ENCODE measurements at places on chromosomes 4 and X.
A peak's percentile ranks its signal among the peaks of the same experiment; 100 is the strongest.

DNA sequence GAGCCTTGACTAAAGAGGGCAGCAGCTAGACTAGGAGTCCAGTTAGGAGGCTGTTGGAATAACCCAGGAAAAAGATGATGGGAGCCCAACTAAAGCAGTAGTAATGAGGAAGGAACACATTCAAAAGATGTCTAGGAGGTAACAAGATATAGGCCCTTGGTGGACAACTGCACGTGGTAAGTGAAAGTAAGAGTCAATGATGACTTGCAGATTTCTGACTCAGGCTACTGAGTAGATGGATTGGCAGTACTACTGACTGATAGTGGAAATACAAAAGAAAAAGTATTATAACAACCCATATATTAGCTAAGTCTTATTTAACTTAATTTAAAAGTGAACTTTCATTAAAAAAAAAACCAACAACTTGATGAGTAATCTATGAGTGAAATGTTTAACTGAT is 74.0 kb downstream of the PAK3 start:
- H3K36me3 ChIP-seq: no peaks in the 10 kb centered on the region
- H3K4me1 ChIP-seq: no peaks in the 10 kb centered on the region
- no peaks in the 10 kb centered on the region for H3K27me3 ChIP-seq
- H3K4me3 ChIP-seq: no peak overlapping the region
- no peak for DNase-seq

DNA sequence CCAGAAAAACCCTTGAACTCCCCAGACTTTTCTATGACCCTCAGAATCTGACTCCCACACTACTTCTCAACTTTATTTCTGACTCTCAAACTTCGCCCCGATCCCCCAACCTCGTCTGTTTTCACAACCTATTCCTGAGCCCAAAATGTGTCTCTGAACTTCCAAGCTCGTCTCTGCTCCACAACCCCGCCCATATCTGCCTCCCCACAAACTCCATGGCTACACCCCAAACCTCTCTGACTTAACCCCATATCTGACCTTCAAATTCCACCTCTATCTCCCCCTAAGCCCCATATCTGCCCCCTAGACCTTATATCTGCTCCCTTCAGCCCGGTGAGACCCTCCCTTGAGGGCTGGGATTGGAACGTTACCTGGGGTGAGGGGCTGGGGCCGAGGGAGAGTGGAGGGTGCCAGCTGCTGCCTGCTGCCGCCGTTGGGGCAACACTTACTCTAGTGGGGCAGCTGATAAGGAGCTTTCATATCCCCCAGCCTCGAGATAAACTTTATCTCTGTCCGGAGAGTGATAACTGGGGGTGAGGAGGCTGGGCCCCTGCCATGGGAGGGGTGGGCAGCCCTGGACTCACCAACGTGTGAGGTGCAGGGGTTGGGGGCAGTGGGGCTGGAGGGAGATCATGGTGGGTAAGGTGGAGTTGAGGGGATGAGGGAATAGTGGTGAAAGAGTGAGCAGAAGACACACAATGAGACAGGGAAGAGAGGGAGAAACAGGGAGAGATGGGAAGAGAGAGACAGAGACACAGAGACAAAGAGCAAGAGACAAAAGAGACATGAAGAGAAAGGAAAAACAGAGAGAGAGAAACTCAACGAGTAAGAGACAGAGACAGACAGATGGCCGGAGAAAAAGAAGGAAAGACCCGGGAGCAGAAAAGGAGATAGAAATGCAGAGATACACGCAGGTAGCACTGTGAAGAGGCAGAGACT is 1.4 kb downstream of the GATA1 start:
- H3K36me3 ChIP-seq: no peaks in the 10 kb centered on the region
- no peak overlapping the region for H3K27ac ChIP-seq
- no peaks in the 10 kb centered on the region for H3K27me3 ChIP-seq
- H3K4me1 ChIP-seq: no peaks in the 10 kb centered on the region

DNA sequence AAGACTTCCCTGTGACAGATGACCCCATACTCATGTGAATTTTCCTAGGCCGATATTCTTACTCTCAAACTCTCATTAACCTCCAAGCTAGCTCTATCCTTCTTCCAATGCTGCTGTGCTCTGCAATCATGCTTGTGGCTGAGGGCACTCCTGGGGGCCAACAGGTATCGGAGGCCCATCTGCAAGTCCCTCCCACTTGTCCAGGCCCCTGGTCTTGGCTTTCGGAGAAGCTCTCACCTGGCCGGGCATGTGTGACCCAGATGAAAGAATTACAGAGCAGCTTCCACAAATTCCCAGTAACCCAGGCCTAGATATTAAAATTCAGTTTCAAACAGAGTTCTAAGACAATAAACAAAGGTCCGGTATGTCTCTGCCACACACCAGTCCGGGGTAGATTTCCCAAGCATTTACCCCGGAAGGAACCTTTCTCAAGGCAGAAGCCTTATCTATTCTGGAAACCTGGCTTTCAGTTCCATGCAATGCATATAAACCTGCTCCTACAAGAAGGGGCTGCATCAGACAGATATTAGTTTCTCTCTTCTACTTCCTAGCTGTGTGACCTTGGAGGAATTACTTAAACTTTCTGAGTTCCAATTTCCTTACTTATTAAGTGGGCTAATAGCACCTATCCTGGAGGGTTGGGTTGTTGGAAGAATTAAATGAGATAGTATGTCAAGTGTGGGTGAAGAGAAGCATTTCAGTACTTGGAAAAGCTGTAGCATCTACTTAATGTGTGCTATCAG is 270.8 kb downstream of the PTTG2 start:
- no peaks in the 10 kb centered on the region for H3K36me3 ChIP-seq
- no peaks in the 10 kb centered on the region for H3K27me3 ChIP-seq
- no peak overlapping the region for H3K27ac ChIP-seq
- H3K4me1 ChIP-seq: no peaks in the 10 kb centered on the region

GRCh38 chr4:161519611-161520010 is 644.2 kb downstream of the FSTL5 start:
- H3K27ac ChIP-seq: no peak overlapping the region
- no peak for DNase-seq
- H3K4me1 ChIP-seq: no peaks in the 10 kb centered on the region
- no peak overlapping the region for H3K4me3 ChIP-seq
- no peaks in the 10 kb centered on the region for H3K36me3 ChIP-seq

- H3K27me3 ChIP-seq: no peaks in the 10 kb centered on the region
- no peaks in the 10 kb centered on the region for H3K4me1 ChIP-seq
- H3K36me3 ChIP-seq: no peaks in the 10 kb centered on the region
- no peak overlapping the region for H3K27ac ChIP-seq
- no peak overlapping the region for H3K4me3 ChIP-seq
Measured at GRCh38 chrX:52410439-52411394, 41.9 kb downstream of the XAGE2 start.

- no peaks in the 10 kb centered on the region for H3K27me3 ChIP-seq
- H3K4me1 ChIP-seq: peaks cover 4% of the 10 kb centered on the region
- peak; percentile 34 for DNase-seq
Measured at GRCh38 chr4:16608123-16608522, 290.3 kb downstream of the LDB2 start.

DNA sequence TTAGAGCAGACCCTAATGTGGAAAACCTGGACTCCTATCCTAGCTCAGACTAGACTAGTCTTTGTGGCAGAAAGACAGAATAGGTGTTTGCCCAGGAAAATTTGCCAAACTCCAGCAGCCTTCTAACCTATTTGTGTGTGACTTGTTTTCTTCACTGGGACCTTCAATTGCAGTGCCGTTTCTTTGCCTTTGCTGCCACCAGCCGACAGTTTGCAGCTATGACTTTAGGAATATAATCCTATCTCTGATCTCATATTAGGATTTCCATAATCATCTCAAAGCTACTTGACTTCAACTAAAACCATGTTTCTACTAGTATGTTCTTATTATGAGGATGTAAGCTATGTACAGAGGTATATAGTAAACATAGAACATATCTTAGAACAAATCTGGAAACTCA is 60.2 kb upstream of the PGAM4 start:
- no peaks in the 10 kb centered on the region for H3K36me3 ChIP-seq
- DNase-seq: peak; percentile 32
- no peak overlapping the region for H3K4me3 ChIP-seq
- H3K27me3 ChIP-seq: no peaks in the 10 kb centered on the region
- no peaks in the 10 kb centered on the region for H3K4me1 ChIP-seq
- H3K27ac ChIP-seq: no peak overlapping the region

DNA sequence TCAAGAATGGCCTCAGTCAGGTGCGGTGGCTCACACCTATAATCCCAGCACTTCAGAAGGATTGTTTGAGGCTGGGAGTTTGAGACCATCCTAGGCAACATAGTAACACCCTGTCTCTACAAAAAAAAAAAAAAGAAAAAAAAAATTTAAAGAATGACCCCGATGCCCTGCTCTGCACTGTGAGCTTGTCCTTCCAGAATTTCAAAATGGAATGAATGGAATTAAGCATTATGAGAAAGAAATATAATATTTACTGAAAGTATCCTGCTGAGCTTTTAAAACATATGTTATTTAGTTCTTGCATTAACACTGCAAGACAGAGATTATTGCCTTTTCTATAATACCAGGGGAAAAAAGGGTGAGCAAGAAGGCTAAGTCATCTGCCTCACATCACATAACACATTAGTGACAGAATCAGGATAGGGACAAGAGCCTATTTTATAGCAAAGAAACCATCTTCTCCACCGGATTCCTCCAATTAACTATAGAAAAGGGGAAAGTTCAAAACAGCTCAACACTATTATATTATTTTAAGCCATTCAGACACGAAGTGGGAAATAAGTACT is 41.9 kb upstream of the GAB1 start:
- H3K27ac ChIP-seq: no peak overlapping the region
- no peaks in the 10 kb centered on the region for H3K36me3 ChIP-seq
- no peaks in the 10 kb centered on the region for H3K4me1 ChIP-seq
- no peak overlapping the region for H3K4me3 ChIP-seq

DNA sequence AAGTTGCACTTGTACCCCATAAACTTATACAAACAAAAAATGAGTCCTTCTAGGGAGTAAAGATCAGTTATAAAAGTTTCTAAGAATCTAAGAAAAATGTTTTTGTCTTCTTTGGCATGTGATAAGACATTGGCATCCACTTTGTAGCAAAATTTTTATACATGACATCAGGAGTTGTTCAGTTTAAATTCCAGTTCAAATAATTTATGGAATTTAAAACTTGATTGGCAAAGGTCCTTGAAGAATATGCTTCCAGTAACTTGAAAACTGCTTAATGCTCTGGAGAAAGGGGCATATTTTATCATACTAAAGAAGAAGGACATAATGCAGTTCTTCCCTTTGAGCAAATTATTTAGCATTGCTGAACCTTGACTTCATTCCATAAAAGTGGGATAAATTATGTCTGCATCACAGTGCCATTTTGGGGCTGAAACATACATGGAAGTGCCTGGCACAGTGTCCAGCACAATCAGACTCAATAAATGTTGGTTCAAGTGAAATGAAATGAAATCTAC is 163.3 kb upstream of the IL15 start:
- no peak for DNase-seq
- no peak overlapping the region for H3K27ac ChIP-seq

DNA sequence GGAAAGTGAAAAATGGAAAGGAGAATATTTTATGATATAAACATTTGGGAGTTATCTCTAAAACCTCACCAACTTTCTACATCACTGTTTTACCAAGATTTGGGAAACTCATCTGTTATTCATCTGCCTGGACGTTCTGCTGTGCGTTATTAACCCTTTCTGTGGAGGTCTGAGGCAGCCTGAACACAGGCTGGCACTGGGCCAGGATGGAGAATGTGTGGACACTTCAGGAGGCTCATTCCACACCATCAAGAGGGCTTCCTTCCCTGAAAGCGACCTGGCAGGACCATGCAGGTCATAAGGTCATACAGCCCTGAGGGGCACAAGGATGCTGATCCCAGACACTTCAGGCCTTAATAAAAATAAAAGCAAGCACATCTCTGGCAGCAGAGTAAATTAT is 31.2 kb upstream of the TMEM184C start:
- no peaks in the 10 kb centered on the region for H3K36me3 ChIP-seq
- no peaks in the 10 kb centered on the region for H3K4me1 ChIP-seq
- DNase-seq: no peak
- H3K27me3 ChIP-seq: no peaks in the 10 kb centered on the region
- no peak overlapping the region for H3K4me3 ChIP-seq

DNA sequence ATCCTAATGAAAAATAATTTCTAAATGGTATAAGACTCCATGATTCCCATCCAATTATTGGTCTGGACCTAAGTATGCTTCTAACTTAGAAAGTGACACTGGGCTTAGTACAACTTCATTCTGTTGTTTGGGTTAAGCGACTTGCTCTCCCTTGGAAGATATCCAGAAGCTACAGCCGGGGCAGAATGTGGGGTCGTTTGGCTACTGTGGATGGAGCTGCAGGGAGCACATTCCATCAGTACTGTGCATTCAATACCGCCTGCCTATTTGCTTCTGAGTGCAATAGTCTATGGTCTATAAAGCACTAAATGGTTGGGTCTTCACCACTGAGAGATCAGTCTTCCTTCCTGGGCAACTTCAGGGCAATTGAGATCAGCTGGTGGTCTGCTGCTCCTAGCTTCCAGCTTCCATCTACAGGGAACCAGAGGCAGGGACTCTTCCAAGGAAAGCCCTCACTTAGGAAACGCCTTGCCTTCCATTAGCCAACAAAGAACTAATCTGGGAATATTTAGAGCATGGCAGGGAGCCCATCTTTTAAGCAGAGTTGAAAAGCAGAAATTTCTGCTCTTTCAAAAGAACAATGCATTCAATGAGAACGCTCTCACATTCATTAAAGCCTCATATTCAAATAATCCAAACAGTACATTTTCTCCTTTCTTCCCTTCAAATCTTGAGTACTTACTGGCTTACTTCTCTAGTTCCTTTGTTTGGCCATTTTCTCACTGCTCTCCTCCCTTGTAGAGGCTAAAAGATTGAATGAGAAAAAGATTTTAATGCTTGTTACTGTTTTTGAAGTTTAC is 1049.9 kb upstream of the TENM3 start:
- H3K4me3 ChIP-seq: no peak overlapping the region
- no peak for DNase-seq
- no peak overlapping the region for H3K27ac ChIP-seq
- no peaks in the 10 kb centered on the region for H3K36me3 ChIP-seq
- H3K4me1 ChIP-seq: no peaks in the 10 kb centered on the region
- H3K27me3 ChIP-seq: no peaks in the 10 kb centered on the region

GRCh38 chr4:41476310-41476885 is 61.6 kb upstream of the LIMCH1 start:
- H3K27ac ChIP-seq: no peak overlapping the region
- no peak for DNase-seq
- no peaks in the 10 kb centered on the region for H3K36me3 ChIP-seq
- no peaks in the 10 kb centered on the region for H3K4me1 ChIP-seq
- no peak overlapping the region for H3K4me3 ChIP-seq

- no peaks in the 10 kb centered on the region for H3K36me3 ChIP-seq
- DNase-seq: peak; percentile 21
- peaks cover 14% of the 10 kb centered on the region for H3K4me1 ChIP-seq
- H3K27ac ChIP-seq: no peak overlapping the region
Measured at GRCh38 chr4:148021686-148022085, 289.8 kb downstream of the ARHGAP10 start.
